ENCODE measurements at places on chromosomes 2 and 18. TPM values are rescaled to one million over a fixed set of nuclear protein-coding genes. Genes with fewer than 3 reads are reported as not detected.

Gene C2orf81
- total RNA-seq, result 3.5 TPM

Gene PTPRN
- total RNA-seq, result 1.2 TPM

Gene FSHR
- 0.07 TPM for total RNA-seq

Gene POU3F3
- not detected for total RNA-seq

Gene PER2
- 3.3 TPM for total RNA-seq

Gene GREB1
- 2.7 TPM for total RNA-seq

Gene CXCR4
- total RNA-seq, result 0.65 TPM

Gene BOD1L2
- total RNA-seq, result not detected

Gene IL36G
- not detected for total RNA-seq

Gene UPP2
- total RNA-seq, result not detected

Gene AQP12B
- total RNA-seq, result not detected

Gene CHN1
- total RNA-seq, result 18.3 TPM

Gene CABLES1
- total RNA-seq, result 14.0 TPM

Gene POTEJ
- not detected for total RNA-seq

Gene IL36B
- total RNA-seq, result not detected

Gene PDE11A
- 0.61 TPM for total RNA-seq

Gene ACTG2
- 0.17 TPM for total RNA-seq

Gene FAM124B
- 0.06 TPM for total RNA-seq

Gene ARHGAP25
- not detected for total RNA-seq

Gene MEIS1
- 3.8 TPM for total RNA-seq

Gene RESP18
- not detected for total RNA-seq

Gene FAP
- total RNA-seq, result not detected

Gene ZNF385B
- total RNA-seq, result not detected

Gene AMER3
- total RNA-seq, result not detected

Gene SPDYA
- 0.14 TPM for total RNA-seq
